ENCODE measurements at places on chromosomes 5 and 9.

- DNase-seq: no peak
Observed at GRCh38 chr5:149277801-149278200, 6.1 kb downstream of the AFAP1L1 start.

DNA sequence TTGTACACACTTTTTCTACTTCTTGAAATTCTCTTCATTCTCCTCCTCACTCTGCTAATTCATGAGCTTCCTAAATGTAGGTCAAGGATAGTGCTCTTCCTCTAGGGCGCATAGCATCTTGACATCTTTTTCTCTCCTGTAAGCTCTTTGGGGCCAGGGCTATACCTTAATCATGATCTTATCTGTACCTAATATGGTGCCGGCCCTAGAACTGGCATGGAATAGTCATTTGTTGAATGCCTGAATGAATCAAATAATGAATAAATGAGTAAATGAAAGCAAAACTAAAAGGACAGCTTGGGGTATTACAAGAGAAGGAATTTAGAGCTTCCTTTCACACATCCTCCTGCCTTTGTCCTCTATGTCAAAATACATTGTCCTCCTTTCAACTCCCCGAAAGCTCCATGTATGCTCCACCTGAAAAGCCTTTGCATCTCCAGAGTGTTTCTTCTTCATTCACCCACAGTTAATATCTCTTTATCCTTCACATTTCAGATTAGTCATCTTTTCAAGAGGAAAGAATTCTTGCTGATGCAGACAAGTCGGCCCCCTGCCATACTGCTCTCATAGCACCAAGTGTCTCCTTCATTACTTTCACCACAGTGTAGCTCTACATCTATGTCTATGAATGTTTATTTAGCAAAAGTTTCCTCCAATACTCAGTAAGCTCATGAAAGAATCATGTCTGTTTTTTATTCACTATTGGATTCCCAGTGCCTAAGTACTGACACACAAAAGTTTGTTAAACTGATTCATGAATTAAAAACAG, 16.4 kb upstream of the PPP2R2B start:
- no peak for DNase-seq

DNA sequence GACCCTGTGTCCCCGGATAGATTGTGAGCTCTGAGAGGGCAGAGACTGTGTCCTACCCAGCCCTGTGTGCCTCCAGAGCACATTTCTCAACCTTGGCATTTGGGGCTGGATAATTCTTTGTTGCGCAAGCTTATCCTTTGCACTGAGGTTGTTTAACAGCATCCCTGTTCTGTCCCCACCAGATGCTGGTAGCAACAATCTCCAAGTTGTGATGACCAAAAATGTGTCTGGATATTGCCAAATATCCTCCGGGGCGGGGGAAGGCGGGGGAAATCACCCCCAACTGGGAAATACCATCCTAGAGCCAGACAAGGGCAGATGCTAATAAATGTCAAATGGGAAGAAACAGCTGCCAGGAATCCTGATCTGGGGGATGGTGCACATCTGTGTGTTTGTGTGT, 24.0 kb upstream of the TNIP1 start:
- no peak for DNase-seq

GRCh38 chr5:126640866-126641265, 40.1 kb downstream of the PHAX start:
- no peak for DNase-seq

DNA sequence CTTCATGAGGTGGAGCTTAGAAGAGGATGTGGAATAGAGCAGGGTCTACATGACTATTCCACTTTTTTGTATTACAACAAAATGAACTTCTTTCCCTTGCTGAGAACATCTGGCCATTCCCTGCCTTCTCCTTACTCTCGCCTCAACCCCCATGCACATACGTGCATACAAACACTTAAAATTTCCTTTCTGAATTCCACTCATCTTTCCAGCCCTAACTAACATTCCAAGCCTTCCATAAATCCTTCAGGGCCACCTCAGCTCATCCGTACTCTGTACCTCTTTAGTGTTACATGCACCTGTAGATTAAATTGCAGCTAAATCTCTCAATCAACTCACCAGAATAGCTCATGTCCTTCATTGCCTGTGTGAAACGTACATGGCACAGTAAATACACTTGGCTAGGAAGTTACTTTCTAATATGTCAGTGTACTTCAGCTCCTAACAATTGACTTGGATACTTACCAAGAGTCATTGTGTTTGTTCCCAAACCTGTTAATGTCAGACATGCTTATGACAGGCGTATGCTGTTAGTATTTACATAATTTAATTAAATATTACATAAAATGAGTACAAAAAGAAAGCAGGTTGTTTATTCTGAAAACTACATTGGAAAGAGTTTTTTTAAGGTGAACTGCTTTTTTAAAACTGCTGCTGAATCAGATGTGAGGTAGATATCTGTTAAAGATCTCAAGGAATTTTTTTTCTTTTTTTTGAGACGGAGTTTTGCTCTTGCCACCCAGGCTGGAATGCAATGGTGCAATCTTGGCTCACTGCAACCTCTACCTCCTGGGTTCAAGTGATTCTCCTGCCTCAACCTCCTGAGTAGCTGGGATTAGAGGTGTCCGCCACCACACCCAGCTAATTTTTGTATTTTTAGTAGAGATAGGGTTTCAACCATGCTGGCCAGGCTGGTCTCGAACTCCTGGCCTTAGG, 55.7 kb downstream of the GLIS3 start:
- DNase-seq: no peak

- no peak for DNase-seq
Observed at GRCh38 chr5:152462021-152462721, 57.1 kb upstream of the NMUR2 start.

DNA sequence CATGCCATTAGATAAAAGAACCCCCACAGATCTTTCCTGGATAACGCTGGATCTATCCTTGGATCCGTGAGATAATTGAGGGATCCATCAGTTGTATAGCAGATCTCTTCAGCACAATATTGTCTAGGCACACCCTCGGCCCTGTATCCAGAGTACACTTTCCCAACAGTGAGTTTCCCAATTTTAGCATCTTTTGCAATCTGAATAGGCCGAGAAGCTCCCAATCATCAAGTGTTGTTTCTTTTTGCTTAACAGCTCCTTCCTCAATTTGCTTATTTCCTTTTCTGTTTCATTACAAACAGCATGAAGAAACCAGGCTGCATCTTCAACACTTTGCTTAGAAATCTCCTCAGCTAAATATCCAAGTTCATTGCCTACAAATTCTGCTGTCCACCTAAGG, 4.4 kb upstream of the SPTLC1 start:
- DNase-seq: no peak

GRCh38 chr9:4298255-4299004, 1.4 kb downstream of the GLIS3 start:
- DNase-seq: peak; percentile 30

DNA sequence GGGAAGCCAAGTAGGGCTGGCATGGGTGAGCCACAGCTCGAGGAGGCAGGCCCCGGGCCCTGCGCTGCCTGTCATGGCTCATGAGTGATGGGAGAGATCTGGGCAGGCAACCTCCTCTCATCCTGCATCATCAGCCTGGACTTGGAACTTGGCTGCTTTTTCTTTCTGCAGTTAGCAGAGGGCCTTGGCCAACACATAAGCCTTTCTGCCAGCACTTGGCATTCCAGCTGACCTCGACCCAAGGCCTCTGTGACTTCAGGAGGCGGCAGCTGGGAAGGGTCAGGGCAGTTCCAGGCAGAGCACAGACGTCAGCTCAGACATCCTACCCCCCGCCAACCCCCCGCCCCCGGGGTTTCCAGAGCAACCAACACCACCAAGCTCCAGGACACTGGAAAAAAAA, 7.6 kb downstream of the S1PR3 start:
- DNase-seq: no peak

DNA sequence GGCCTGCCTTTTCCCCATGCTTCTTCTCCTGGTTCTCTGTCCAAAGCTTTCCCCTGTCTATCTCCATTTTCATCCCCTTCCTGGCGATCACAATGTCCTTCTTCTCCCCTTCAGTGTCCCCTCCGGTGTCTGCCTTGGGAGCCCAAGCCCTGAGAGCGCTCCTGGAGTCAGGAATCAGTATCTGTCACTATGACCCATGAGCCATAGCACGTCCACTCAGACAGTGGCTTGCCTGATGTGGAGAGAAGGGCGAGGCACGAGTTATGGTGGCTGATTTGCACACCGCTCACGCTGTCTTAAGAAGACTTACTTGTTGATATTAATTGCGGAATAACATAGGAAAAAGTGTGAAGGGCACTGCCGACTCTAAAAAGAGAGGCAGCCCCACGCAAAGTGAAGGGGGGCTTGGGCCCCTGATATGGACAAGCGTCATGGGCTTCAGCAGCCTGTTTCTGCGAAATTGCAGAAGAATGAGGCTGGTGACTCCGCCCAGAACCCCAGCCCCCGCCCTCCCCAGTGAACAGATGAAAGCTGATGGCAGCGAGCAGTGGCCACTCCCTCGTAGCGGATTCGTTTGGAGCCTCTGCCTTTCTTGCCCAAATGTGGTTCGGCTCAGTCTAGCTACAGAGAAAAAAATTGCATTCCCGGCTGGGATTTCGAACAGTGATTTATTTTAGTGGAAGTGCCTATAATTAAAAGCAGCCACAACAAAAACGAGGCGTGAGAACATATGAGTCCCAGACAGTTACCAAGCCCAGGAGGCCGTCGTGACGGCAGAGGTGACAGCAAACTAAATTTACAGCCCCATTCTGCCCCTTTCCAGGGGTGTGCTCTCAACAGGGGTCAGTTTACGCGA, 149.8 kb downstream of the ICE1 start:
- no peak for DNase-seq

GRCh38 chr9:5800969-5801738, 31.8 kb downstream of the ERMP1 start:
- DNase-seq: no peak

DNA sequence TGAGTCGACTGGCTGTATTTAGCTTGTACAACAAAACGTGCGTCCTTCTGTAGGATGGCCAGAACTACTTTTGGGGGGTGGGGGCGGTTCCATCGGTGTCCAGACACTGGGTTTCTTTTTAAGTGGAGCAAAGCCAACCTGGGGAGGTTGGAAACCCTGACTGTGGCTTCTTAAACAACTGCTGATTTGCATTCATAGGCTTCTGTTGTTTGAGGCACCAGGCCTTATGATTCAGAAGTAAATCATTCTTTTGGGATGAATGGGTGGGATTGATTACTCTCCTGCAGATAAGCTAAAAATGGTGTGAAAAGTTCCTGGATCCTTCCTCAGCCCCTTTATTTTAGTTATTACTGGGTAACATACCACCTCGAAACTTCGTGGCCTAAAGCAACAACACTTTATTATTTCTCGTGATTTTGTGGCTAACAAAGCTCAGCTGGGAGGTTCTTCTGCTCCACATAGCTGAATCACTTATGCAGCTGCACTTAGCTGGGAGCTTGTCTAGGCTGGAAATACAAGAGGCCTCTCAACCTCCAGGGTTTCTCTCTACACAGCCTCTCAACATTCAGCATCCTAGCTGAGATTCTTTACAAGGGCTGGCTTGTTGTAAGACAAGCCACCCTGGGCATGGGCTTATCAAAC, 12.2 kb upstream of the SMIM32 start:
- no peak for DNase-seq

GRCh38 chr5:151340004-151340403, 7.4 kb downstream of the SLC36A2 start:
- no peak for DNase-seq

DNA sequence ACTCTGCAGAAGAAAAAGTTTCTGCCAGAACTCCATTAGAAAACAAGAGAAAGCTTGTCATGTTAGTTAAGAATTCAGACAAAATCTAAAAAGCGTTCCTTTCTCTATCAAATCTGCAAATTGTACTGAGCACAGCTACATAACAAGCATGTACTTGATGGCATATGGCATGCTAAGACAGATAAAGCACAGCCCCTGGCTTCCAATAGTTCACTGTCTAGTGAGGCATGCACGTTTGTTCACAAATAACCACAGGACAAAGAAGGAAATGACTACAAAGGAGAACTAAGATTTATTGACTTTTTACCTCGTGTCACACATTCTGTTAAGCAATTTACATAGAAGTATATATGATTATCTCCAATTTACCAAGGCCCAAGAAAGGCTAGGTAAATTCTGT, 518.2 kb upstream of the TLE4 start:
- DNase-seq: no peak

- DNase-seq: no peak
Observed at GRCh38 chr5:167294882-167295680, 996.4 kb upstream of the WWC1 start.

- DNase-seq: no peak
Observed at GRCh38 chr5:131505237-131505908, 129.7 kb downstream of the RAPGEF6 start.

GRCh38 chr5:175788155-175788787, 83.1 kb upstream of the CPLX2 start:
- no peak for DNase-seq

DNA sequence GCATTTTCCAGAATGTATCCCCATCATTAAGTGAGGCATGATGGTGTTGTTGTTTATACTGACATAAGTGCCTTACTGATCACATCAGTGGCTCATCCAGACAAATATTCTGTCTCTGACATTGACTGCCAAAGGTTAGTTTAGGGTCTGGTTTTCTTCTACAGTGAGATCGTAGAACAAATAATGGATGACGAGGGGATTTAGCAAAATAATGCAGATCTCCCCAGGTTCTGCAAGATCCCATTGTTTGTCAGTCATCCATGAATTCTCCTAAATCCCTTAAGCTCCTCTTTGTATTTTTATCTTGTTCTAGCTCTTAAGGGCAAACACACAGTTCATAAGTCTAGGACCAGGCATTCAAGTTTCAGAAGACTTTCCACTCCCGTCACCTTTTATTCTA, 93.1 kb upstream of the DHFR start:
- no peak for DNase-seq

DNA sequence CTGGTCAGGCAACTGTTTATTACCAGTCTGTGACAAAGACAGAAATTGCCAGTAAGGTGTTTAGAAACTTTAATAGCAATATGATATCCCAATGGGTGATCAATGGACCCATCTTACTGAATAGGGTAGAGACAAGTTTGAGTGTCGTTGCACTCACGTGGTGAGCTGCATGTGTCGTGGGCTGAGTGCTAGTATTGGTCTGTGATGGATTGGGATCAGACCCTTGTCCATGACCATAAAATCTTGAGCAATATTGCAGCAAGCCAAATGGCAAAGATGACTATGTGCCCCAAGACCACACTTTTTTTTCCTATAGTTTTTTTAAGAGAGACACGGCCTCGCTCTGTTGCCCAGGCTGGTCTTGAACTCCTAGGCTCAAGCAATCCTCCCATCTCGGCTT, 114.5 kb downstream of the PALM2AKAP2 start:
- DNase-seq: no peak

DNA sequence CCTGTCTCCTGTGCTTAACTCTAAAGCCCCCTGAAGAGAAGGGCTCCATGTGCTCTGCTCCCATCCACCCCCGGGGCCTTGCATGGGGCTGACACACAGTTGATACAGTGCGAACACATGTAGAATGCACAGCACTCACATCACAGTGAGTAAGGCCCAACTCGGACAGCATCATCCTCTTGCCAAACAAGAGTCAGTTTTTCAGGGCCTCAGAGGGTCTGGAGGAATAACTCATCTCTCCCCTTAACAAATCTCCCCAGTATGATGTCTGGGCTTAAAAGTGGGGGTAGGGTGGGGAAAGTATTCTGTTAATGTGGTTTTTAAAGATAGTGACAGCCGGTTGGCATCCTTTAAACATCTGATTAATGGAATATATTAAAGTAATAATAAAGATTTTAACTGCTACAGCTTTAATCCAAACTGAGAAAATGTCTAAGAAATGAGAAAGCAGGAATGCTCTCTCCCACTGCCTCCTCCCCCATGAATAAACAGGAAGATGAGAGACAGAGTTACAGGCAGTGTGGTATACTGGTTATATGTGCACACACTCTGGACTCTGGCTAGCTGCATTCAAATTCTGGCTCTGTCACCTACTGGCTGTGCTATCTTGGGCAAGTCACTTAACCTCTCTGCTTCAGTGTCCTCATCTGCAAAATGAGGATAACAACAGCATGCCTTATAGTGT, 22.5 kb downstream of the APBA1 start:
- no peak for DNase-seq
